ENCODE measurements at places on chromosomes 6 and 20.
A peak's percentile ranks its signal among the peaks of the same experiment; 100 is the strongest.

DNA sequence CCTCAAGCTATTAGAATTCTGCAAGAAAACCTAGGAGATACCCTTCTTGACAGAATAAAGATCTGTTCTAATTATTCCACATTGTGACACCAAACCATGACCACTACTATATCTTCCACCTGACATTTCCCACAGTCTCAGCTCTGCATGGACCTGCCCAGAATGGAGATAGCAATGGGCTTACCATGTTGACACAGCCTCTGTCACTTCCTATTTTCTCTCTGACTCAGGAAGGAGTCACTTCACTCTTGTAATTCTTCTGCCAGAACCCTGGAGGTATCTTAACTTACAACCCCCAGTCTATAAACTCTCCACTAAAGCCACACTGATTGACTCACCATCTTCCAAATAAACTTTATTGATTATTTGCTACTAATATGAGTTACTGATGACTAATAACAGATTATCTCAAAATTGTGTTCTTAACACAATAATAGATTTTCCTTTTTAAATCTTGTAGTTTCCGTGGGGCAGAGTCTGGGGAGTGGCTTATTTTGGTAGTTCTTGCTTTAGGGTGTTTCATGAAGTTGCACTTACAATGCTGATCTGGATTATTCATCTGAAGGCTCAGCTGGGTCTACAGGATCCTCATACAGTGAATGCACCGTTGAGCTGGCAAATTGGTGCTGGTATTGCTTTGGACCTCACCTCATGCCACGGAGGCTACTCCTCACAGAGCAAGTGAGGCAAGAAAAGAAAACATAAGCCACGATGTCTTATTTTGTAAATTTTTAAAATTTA lies 869.9 kb downstream of the KIF16B start:
- no peak for DNase-seq

GRCh38 chr6:119306396-119306968 lies 43.1 kb downstream of the MAN1A1 start:
- DNase-seq, result no peak

GRCh38 chr6:151121900-151122299 lies 117.9 kb upstream of the AKAP12 start:
- no peak for DNase-seq

DNA sequence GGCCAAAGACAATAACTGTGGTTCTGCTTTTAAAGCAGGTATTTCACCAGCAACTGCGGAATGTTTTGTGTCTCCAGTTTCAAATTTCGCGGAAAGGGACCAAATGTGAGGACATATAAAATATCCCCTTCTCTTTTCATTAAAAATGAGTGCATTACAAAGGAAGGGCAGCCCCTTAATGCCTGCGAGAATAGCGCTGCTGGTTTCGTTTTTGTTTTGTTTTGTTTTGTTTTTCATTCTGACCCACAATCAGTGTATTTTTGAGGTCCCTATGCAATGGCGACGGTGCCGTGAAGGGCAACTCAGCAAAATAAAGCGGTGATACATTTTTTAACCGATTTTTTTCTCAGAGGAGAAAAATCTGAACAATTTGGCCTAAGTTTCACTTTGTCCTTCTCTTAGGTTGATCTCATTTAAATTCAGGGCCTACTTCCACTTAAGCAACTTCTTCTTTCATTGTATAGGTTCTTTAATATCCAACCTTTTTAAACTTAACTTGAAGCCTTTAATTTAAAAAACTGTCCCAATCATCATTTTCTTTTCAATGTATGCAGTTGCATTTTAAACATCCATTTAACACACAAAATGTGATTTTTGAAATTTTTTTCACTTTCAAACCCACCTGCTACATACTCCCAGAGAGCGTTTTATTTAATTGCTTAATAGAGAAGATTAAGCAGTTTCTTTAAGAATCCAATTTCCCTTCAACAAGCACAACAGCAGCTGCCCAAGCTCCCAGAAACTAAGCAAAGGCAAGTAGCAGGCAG lies 2.9 kb upstream of the HIVEP2 start:
- DNase-seq, result no peak

DNA sequence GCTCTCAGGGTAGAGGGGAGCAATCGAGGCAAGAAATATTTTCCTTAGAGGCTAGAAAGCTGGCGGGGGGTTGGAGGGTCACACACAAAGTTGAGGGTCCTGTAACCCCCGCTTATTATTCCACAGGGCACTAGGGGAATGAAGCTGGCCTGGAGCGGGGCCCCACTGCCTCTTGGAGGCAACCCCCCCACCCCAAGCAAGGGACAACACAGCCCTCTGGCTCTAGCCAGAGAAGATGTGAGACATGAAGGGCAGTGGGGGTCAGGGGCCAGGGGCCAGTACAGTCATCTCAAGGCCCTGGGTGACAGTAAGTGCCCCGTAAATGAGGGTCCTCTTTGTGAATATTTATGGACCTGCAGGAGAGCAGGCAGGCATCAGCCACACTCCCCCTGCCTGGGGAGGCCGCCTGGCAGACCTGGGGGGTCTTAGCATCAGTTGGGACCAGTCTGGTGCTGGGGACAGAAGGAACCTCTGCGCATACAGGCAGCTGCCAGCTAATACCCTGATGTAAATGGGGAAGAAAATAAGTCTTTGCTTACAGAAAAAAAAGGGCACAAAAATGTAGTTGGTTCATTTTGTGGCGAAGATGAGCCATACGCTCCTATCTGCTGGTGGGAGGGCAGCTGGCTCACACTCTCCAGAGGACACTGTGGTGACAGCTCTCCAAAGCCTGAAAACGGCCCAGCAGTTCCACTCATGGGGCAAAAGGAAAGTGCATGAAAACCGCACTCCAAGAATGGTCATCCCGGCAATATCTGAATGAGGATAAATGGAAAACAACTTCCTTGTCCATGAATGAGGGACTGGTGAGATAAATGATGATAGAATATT lies 21.9 kb downstream of the SPATA2 start:
- no peak for DNase-seq

GRCh38 chr6:87710090-87710489 lies 8.1 kb upstream of the AKIRIN2 start:
- DNase-seq, result no peak

GRCh38 chr6:69880601-69881000 lies 14.2 kb downstream of the COL19A1 start:
- DNase-seq, result no peak

GRCh38 chr6:66553441-66553840 lies 846.4 kb upstream of the EYS start:
- no peak for DNase-seq

DNA sequence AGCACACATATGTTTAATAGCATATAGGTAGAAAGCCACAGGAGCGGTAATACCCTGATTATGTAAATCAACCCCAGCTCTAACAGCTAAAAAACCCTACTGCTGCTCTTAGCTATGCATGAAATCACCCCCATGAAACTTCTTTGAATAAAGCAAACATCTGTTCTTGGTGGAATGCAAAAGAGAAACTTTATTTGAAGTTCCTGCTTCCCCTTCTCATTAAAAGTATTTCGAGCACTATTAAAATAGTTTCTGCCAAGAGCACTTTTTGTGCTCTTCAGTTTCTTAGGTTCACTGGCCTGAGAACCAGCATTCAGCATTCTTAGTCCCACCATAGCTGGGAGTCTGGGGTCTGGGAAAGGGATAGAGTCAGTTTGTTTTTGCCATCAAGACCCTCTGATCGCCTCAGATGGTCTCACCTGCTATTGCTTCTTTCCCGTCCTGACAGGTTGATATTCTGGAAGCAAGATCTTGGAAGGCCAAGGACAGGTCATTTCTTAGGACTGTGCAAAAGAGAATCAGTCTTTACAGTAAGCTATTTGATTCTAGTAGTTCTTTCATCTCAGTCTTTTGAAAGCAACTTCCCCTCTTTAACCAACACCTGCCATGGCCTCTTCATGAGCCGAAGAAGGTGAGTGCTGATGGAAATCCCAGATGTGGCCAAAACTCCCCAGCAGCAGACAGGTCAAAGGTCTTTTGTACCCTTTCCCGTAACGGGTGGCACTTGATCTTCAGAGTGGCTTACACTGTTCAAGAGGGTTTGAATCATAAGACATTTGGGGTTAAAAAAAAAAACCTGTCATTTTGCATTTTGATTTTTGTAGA lies 76.5 kb upstream of the TMEM170B start:
- DNase-seq, result no peak

- no peak for DNase-seq
Observed at GRCh38 chr20:17172836-17173516, 53.9 kb upstream of the PCSK2 start.

DNA sequence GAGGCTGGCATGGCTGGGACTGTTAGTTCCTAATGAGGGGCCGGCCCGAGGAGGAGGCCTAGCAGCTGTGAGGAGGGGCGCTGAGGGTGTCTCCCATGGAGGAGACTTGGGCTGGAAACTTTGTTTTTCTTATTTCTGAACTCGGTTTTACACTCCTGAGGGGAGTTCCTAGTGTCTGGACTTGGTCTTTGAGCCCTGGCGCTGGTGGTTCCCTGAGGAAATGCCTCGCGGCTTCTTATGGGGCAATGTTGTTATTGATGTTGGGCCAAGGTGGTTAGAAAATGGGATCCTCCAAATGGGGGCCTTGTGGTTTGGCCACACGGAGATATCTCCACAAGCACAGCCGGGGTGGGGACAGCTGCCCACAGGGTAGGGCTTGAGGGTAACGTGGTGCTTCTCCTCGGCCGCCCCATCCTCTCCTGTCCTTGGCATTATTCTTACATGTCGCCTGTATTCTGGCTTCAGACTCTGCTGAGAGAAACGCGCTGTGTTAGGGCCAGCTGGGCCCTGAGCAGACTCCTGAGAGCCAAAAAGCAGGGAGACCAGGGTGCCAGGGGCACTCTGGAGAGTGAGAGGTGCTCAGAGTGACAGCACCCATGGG lies 136.9 kb downstream of the FOXO3 start:
- no peak for DNase-seq

DNA sequence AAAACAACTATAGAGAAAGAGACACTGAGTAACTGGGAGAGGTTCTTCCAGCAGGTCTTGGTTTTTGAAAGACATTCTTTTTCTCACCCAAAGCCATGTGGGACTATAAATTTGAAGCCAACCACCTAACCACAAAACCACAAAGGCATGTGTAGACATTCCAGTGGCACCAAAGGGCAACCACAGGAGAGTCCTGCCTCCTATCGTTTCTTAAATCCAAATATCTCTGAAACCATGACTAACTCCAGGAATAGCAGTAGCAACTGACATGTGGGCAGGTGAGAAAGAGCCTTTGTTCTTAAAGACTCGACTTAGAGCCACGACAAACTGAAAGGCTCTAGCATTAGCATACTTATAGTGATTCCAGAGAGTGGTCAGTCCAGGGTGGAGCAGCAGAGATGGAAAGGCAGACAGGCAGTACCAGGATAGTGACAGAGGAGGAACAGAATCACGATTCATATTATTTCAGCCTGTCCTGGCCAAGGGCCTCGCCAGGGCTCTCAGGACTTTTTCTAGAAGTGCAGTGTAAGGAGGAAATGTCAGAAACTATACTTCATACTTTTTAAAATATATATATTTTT lies 9.4 kb upstream of the COL9A1 start:
- DNase-seq, result no peak

DNA sequence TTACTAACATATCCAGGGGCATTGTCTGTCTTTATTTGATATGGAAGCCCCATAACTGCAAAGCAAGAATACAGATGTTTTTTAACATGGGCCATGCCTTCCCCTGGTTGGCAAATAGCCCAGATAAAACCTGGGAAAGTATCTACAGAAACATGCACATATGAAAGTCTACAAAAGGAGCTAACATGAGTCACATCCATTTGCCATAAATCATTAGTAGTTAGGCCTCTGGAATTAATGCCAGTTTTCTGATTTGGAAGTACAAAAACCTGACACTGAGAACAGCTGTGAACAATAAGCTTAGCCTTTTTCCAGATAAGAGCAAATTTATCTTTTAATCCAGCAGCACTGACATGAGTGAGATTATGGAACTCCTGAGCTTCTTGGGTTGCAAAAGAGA lies 418.0 kb upstream of the IMPG1 start:
- no peak for DNase-seq

DNA sequence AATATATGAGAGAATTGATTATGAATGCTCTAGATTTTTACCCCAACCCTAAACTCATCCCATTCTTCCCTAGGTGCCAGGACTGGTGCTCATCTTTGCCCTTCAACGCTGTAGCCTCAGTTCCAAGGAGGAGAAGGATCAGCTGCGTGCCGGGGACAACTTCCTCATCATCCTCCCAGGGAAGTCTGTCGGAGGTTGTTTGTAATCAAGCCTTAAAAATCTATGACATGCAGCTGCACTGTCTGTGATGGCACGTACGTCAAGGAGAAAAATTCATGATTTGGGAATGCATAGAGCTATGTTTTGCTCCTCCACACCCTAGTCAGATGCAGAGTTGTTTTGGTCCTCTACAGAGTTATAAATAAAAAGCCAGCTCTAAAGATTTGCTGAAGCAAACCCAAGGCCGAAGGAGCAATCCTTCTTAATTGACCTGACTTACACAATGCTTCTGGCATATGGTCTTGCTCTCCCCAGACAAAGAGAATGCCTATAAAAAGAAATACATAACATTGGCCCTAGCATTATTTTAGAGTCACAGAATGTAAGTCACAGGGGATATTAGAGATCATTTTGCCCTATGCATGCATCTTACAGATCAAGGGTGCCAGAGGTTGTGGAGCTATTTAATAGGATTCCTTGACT lies 244.2 kb downstream of the HIVEP2 start:
- DNase-seq, result no peak

DNA sequence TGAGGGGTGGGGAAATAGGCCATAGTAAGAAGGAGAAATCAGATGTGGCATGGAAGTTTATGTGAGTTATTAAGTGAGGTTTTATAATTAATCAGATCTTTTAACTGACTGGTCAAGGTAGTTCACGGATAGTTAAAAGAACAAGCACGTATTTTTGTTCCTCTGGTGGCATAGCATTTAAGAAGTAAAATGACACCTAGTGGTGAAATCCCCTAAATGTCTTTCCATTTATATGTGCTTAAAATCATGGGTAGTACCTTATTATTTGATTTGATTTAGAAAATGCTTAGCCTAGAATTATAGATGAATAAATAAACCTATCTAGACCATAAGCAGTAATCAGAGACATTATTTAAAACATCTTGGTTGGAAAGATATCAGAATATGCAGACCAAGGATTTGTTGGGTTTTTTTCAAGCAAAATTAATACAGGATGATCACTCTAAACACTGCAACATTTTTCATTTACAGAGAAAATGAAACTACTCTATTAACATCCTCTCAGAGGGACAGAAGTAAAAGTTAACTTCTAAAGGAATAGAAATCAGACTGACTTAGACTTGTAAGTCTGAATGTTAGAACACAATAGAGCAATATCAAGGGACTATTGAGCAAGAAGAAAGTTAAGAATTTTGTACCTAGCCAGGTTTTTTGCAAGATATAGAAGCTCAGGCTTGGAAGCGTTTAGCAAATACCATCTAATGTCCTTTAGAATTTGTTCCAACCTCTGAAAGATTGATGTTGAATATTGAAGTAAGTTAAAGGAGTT lies 81.1 kb downstream of the STXBP5 start:
- DNase-seq, result peak; percentile 48

- DNase-seq, result no peak
Observed at GRCh38 chr20:24917797-24918578, 31.1 kb upstream of the CST7 start.

- DNase-seq, result no peak
Observed at GRCh38 chr20:61682114-61682995, 383.3 kb downstream of the TAF4 start.
